Left colon (tissue), 2 donors: ENCODE measurements at places on chromosomes 7 and 10.

GRCh38 chr7:70042533-70042932 is 444.3 kb downstream of the AUTS2 start:
- DNase-seq = no peak

DNA sequence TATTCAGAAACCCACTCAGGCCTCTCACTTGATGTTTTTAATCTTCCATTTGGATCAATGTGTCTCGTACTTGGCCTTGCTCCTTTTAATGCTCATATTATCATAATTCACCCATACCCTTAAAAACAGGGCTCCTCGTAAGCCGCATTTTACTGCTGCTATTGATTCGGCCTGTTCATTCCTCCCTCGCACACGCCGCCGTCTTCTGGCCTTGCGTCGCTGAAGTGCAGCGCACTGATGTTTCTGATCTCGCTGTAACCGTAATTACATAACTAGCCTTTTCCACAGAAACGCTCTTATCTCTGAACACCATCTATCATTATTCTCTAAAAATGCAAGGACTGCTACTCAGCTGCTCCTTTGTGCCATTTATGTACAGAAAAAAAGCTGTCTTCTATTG is 544.5 kb upstream of the FOXK1 start:
- no peak for DNase-seq

- no peak for DNase-seq
Measured at GRCh38 chr7:158128572-158128971, 459.1 kb downstream of the PTPRN2 start.

DNA sequence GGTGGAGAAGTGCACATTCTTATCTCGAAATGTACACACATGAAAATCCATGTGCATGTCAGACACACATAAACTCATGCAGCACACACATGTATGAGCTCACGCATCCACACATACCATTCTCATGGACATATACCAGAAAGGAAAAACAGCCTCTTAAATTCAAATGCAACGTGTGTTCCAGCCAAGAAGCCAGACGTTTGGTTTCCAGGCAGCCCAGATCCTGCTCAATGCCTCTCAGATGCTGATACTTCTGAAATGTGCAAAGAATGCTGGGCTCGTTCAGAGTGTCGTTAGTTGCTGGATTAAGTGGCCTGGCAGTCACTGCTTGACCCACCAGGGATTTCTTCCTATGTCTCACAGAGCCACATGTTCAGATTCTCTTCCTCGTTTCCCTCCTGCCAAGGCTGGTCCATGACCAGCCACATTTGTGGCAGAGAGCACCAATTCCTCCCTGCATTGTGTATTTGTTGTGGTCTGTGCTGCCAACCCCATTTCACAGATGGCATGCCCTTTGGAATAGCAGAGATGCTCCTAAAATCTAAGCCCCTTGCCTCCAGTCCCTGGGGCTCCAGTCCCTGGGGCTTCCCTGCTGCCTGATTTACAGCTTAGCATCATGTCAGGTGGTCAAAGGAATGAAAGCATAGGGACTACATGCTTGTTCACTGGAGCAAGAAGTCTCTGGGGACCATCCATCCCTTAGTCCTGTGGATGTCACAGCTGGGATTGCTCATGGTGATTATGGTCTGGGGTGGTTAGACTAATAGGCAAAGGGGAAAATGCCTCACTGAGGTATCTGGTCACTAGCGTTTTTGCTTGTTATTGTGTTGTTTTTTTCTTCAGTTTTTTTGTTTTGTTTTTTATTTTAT is 426.6 kb downstream of the PLXNA4 start:
- DNase-seq = no peak
